NK-92 treated with Interleukin-12 subunit alpha and Interleukin-12 subunit beta, amount 100 ng/mL, for 24 hours (cell line): ENCODE measurements at places on chromosomes 7 and 10.

- DNase-seq = no peak
These were observed 154.7 kb downstream of the ADK start for GRCh38 chr10:74305730-74306129.

DNA sequence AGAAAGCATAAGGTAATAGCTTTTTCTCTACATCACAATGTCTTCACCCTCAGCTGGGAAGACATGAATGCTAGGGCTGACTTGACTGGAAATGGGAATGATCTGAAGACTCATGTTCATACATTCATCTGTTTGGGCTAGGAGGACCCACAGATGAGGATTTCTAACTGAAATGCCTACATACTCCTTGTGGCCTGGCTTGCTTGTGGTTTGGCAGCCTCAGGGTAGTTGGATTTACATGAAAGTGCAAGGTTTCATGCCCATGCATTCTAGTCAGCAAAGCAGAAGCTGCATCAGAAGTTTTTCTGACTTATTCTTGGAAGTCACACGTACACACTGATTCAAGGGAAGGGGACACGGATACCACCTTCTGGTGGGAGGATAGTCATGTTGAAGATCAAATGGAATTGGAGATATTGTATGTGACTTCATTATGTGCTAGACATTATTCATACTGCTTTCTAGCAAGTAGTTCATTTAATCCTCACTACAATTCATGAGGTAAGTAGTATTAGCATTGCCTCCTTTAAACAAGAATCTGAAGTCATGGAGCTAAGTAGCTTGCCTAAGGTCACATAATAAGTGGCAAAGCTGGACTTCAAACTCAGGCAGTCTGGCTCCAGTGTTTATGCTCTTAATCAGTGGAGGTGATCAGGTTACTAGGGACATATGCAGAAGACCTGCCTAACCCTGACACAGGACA is 957.0 kb downstream of the LRMDA start:
- DNase-seq = no peak

DNA sequence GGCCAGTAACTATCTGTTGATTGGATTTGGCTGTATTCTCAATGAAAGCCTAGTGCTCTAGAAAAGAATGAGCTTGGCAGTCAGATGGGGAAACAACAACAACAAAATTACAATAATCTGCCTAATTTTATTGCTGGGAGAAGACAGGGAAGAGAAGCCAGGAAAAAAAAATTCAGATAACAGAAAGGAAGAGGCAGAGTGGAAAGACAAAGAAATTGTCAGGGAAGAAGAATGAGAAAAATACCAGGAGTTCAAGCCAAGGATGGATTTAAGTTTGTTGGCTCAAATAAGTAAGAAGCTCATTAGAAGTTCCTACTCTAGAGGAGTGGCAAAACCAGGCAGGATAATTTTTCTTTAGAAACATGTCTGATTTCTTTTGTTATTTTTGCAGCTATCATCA is 45.9 kb upstream of the PRKG1 start:
- DNase-seq = no peak

- no peak for DNase-seq
These were observed 146.8 kb upstream of the SLC26A5 start for GRCh38 chr7:103592844-103593243.

- no peak for DNase-seq
These were observed 5.9 kb downstream of the RET start for GRCh38 chr10:43082746-43083145.

DNA sequence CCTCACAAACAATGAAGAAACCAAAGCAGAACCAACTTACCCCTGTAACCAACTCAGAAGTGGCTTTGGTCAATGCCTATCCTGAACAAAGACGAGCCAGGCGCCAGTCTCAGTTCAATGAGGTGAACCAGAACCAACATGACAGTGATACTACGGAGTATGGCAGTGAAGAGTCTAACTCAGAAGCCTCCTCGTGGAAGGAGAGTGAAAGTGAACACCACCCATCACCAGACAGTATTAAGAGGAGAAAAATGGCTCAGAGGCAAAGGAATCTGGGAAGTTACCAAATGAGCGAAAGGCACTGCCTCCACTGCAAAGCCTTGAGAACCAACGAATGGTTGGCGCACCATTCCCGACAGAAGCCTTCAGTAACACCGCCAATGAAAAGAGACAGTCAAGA is 8.4 kb downstream of the SSMEM1 start:
- DNase-seq = no peak

- no peak for DNase-seq
These were observed 89.9 kb downstream of the APBB1IP start for GRCh38 chr10:26528048-26528447.

GRCh38 chr7:152956006-152956405 is 196.5 kb downstream of the ACTR3B start:
- DNase-seq = no peak

GRCh38 chr10:22427101-22427500 is 81.8 kb downstream of the SPAG6 start:
- no peak for DNase-seq

GRCh38 chr10:15168291-15168785 is at the start of gene NMT2:
Gene NMT2, minus strand, starts transcription at chr10:15168693. Its CDS starts 81 bp downstream, at chr10:15168612.
- DNase-seq = no peak

GRCh38 chr7:102220229-102220850 is 66.3 kb upstream of the SH2B2 start:
- no peak for DNase-seq

GRCh38 chr7:129990403-129991192 is 37.8 kb upstream of the UBE2H start:
- no peak for DNase-seq

DNA sequence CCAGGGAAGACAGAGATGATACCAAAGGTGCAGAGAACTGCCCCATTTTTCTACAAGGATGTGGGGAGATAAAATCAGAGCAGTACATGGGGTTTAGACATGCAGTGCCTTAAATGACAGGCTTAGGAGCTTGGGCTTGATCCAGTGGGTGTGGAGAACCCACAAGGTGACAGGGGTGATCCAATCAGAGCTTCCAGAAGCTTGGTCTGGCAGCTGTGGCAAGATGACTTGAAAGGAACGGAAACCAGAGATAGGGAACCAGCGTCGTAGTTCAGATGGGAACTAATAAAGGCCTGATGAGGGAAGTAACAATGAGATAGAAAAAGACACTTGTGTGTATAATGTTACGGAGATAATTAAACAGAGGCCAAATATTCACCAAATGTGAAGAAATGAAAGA is 80.7 kb downstream of the SLC37A3 start:
- DNase-seq = no peak

- no peak for DNase-seq
These were observed 563.0 kb downstream of the PARD3 start for GRCh38 chr10:34252111-34252510.

GRCh38 chr7:140920745-140921144 is 4.0 kb downstream of the BRAF start:
- DNase-seq = no peak

DNA sequence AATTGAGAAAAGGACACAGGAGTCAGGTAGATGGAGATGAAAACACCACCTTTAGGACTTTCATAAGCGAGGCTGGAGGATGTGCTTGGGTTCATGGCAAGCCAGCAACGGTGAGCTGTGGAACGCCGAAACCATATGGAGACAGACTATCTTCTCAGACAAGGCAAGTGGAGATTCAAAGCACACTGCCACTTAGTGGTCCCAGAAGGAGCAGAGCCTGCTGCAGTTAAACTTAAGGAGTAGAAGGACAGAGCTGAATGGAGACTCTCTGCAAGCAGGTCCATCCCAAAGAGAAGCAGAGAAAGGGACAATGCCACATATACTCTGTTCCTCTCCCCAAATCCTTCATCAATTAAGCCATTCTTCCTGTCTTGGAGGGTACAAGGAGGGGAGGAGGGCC is 236.3 kb upstream of the HABP2 start:
- DNase-seq = no peak

GRCh38 chr10:76440426-76440825 is 1009.0 kb downstream of the LRMDA start:
- no peak for DNase-seq

DNA sequence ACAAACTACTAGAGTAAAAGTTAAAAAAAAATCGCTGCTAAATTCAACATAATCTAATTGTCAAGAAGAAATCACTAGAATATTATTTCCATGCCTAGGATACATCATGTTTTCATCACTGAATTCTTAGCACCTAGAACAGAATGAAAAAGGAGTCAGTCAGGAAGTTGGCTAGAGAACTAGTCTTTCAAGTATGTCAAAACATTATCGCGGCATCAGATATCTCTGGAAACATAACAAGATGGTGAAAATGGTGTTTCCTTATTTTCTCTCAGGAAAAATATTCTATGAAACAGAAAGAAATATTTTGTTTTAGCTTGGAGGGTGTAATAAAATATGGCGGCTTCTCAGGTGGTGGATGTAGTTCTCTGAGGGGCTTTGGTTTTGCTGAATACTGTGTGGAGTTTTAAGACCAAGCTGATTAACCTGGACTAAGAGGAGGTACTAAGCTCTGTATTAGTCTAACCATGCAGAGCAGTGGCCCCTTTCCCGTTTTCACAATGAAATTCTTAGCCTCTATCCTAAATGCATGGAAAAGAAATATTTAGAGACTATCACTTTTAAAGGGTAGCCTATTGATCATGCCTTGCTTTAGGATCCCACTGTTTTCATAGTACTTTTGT is 205.6 kb downstream of the MDFIC start:
- no peak for DNase-seq

DNA sequence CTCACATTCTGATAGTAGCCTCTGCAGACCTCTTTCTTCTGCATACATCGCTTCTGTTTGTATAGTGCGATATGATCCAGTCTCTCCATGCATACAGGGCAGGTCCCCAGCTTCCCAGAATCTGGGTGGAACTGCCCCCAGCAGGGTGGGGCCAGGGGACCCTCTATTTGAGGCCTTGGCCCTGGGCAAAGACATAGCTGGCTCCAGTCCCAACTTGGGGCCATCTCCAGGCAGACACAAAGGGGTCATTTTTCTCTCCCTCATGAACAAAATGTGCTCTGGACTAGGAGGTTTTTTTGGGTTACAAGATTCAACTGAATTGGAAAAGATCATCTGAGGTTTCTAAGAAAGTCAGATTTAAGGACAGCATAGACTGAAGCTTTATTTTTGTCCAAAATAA is 21.1 kb upstream of the HSPA12A start:
- DNase-seq = no peak

- DNase-seq = no peak
These were observed 95.0 kb downstream of the VPS50 start for GRCh38 chr7:93327006-93327633.

DNA sequence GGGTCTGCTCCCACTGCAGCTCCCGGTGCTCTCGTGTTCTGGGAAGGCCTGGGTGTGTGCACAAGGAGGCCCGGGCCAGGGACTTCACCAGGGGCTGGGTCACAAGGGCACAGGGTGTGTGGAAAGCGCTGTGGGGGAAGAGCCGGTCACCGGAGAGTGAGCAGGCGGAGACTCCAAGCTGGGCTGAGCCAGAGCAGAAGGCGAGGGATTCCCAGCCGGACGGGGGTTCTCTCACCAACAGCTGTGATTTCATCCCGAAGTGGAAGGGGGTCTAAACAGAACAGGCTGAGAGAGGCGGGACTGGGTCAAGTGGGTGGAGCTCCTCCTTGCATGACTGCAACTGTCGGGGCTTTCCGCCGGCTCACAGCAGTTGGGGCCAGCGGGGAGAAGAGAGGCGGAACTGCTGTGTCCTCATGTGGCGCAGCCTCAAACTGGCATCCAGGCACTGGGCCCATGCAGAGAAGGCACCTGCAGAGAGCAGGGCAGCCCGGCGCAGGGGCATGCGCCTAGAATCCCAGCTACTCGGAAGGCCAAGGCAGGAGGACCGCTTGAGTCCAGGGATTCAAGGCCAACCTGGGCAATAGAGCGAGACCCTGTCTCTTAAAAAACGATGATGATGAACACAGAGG is 7.6 kb upstream of the ORAI2 start:
- DNase-seq = no peak

DNA sequence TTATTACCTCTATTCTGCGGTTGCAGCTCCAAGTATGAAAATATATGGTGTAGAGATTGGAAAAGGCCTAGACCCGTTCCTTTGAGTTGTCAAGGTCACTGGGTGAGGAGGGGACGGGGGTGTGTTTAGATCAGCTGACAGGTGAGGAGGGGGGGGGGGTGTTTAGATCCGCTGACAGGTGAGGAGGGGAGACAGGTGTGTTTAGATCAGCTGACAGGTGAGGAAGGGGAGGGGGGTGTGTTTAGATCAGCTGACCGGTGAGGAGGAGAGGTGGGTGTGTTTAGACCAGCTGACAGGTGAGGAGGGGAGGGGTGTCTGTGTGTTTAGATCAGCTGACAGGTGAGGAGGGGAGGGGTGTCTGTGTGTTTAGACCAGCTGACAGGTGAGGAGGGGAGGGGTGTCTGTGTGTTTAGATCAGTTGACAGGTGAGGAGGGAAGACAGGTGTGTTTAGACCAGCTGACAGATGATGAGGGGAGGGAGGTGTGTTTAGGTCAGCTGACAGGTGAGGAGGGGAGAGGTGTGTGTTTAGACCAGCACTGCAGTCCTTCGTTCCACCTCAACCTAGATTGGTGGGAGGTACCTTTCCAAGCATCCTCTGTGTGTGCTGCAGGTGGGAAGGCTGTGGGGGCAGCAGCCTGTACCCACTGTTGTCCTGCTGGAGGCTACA is 655.0 kb upstream of the ADARB2 start:
- DNase-seq = no peak

- no peak for DNase-seq
These were observed 5.7 kb upstream of the GOT1 start for GRCh38 chr10:99435986-99436638.

DNA sequence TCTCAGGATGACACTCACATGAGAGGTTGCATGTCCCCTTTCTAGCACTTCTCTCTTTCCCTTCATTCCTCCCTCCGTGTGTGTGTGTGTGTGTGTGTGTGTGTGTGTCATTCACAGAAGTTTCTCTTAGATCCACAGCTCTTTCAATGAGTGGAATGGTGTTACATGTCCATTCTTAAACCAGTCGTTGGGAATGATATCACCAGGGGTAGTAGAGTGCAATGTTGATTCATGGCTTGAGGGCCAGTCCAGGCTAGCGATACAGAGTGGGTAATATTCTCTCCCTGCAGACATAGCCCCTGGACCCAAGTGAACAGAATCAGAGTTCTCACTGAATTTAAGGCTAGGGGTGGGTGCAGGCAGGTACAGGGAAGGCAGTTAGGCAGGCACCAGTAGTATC is 187.8 kb downstream of the SDK1 start:
- DNase-seq = no peak

DNA sequence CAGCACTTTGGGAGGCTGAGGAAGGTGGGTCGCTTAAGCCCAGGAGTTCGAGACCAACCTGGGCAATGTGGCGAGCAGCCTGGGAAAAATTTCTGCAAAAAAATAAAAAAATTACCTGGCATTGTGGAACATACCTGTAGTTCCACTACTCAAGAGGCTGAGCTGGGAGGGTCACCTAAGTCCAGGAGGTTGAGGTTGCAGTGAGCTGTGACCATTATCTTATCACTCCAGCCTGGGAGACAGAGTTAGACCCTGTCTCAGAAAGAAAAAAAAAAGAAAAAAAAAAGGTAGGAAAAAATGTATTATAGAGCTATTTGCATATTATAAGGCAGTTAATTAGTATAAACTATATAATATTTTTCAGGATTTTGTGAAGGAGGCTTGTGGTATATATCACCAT is 11.0 kb upstream of the TSPAN13 start:
- DNase-seq = no peak

GRCh38 chr7:103640031-103640779 is 194.2 kb upstream of the SLC26A5 start:
- DNase-seq = no peak
